ENCODE measurements at places on chromosomes 5 and 9.

- no peak for DNase-seq
These were observed 26.1 kb downstream of the SPIN1 start for GRCh38 chr9:88414298-88414697.

DNA sequence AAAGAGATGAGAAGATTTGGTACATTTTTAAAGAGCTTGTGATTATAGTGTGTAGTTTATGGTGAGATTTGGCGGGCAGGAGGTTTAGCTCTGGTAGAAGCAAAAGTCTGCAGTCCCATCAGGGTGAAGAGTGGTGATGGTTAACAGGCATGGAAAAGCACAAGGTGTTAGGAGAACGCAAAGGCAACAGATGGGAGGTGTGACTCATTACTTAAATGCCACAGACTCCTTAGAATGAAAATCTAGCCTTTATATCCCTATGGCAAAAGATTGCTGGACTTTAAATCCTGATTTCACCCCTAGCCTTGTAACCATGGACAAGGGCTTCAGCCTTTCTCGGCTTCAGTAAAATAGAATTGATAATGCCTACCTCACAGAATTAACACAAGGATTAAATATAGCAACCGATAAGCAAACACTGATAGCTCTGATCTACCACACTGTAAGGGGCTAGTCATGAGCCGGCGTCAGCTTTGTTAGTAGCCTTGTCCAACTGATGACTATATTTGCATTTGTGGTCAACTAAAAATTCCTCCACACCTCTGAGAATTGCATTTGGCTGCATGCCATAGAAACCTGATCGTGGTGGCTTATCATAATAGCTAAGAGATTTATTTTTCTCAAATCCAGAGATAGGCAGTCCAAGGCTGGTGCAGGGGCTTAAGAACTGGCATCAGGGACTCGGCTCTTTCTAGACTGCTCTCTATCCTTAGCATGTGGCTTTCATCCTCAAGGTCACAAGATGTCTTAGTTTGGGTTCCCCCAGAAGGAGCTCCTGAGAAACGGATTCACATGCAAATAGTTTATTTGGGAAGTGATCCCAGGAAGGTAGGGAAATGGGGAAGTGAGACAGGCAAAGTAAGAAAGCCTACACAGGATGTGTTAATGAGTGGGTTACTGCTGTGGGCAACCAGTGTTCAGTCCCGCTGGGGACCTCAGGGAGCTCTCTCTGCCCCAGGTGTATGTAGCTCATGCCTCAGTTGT is 19.6 kb downstream of the MFAP3 start:
- DNase-seq = peak; percentile 88

GRCh38 chr5:175693741-175694140 is 35.9 kb downstream of the HRH2 start:
- no peak for DNase-seq

DNA sequence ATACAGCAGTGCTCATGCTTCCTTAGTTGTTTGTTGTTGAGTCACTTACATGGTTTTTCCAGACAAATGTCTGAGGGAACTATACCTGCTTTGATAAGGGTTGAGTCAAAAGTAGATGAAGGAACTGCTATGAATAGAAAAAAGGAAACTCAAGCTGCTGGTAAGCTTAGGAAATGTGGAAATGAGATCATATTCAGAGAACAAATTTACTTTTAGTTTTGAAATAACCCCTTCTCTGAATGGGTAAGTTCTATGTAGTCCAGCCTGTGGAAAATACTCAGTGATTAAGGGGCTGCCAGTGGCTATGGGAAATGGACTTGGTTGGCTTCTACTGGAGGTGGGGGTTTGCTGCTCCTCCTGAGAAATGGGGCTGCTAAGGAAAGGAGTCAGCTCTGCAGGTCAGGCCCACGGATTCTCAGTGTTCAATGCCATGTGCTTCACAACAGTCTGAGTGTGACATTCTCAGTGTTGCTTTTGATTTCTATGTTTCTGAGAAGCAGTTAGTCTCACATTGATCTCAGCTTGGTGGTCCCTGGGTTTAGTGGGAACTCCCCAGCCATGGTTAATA is 47.7 kb upstream of the GLRX start:
- DNase-seq = no peak

- no peak for DNase-seq
These were observed 69.4 kb downstream of the TLE1 start for GRCh38 chr9:81620002-81620390.

GRCh38 chr9:114757395-114757794 is 48.4 kb downstream of the TNFSF15 start:
- DNase-seq = no peak

DNA sequence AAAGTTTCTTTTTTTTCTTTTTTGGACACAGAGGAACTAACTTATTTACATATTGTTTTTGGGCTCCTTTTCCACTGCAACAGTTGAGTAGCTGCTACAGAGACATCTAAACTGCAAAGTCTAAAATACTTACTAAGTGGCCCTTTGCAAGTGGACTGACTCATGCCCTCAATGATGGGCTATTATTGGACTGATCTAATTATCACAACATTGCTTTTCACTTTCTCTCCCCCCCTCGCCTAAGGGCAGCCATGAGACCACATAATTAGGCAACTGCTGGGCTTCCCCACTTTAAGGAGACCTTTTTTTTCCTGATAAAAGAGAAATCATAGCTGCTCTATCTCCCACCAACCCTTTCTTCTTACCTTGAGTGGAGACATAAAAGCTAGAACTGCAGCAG is 47.0 kb downstream of the PLK2 start:
- no peak for DNase-seq

GRCh38 chr9:95626885-95627558 is 110.3 kb upstream of the PTCH1 start:
- no peak for DNase-seq

Data from NCI-H526 (cell line).